ENCODE measurements at places on chromosomes 5 and 9.

DNA sequence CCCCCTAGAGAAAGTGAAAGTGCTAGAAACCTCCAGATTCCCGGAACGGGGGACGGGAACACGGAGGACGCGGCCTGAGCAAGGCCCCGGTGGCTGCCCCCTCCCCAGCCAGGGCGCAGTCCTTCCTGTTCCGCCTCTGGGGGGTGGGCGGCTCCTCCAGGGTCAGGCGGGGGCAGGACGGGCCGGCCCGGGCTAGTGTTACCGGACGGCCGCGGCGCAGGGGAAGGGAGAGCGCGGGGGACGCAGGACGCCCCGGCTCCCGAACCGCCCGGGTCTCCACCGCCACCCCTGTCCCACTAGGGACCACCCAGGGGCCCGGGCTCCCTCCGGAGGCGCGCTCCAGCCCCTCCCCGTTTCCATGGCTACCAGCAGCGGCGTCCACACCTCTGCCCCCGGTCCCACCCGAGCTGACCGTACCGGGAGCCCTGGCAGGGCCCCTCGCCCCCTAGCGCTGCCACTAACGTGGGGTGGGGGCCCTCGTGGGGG, 579 bp downstream of the SLC12A7 start:
- DNase-seq, result no peak

- no peak for DNase-seq
These were observed 34.5 kb upstream of the CDKN2AIPNL start for GRCh38 chr5:134445856-134446818.

GRCh38 chr5:177310332-177310731, 1.4 kb downstream of the MXD3 start:
- no peak for DNase-seq

DNA sequence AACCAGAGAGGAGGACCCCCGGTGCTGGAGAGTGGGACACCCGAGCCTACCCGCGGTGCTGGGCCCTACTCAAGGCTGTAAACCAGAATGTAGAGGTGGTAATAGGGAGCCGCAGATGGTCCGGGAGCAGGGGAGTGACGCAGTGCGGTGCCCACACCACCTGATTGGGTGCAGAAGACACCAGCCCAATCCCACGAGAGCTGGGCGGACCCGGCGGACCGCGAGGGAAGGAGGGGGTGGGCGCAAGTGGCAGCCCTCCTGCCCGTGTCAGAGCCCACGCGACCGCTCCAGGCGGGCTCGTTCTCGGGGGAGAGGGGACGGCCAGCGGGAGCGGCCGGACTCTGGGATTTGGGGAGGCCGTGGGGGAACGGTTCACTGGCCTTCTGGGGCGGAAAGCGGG, 71.2 kb downstream of the C9orf50 start:
- peak; percentile 74 for DNase-seq

GRCh38 chr5:13510616-13511015, 433.9 kb downstream of the DNAH5 start:
- DNase-seq, result no peak

GRCh38 chr9:81083067-81083466, 606.3 kb downstream of the TLE1 start:
- DNase-seq, result peak; percentile 43

- DNase-seq, result peak; percentile 58
These were observed 272.2 kb downstream of the AUH start for GRCh38 chr9:91089405-91090129.

DNA sequence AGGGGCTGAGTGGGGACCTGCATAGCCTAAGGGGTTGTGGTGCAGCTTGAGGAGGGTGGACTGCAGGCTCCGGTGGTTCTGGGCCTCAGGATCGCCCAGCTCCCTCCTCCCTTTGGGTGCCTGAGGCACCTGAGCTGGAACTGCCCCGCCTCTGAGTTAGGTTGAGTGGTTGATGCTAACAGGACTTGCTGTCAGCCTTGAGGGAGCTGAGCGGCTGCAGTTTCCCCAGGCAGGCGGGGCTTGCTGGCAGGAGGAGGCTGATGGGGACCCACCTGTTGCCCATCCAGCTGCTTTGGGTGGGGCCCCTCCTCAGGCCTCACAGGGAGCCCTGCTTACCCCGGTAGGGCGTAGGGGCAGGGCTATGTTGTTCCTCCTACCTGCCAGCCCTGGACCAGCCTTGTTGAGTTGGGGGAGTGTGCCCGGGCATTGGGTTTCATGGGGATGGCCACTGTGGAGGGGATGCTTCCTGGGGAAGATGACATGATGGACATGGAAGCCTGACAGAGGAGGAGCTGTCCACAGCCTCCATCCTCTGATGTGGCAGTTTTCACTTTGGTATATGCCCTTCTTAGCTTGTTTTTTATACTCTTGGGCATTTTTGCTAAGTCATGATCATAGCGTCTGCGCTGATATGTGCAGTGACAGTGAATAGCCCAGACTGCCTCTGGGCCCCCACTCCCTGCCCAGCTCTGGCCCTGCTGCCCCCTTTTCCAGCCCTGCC, 14.3 kb downstream of the WNK2 start:
- no peak for DNase-seq

GRCh38 chr9:97487861-97488260, 13.6 kb upstream of the TMOD1 start:
- DNase-seq, result no peak

DNA sequence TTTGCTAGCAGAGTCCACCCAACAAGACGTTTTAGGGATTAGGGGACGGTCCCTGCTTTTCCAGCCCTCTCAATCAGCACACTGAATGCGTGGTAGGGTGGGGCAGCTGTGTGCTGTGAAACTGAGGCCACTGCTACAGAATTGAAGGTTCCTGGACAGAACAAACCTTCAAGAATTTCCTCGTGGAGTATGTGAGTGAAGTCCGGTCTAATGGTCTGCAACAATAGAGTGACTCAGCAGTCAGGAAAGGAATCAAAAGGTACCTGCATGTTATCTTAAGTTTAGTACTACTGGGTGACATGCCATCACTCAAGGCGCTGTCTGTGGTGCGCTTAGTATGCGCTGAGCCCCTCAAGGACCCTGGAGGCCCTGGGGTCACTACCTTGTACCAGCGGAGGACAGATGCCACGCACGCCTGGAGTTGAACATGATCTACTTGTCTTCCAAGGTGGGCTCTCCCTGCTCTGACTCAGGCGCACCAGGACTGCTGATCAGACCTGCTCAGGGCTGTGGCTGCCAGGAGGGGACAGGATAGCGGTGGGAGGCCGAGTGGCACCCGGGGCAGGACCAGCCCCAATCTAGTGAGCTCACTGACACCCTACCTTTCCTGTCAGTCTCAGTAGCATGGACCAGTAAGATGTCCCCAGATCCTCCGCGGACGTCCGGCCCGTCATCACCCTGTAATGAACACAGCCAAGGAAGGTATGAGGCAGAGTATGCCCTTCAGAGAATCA, 50.5 kb downstream of the PRRT1B start:
- DNase-seq, result no peak

DNA sequence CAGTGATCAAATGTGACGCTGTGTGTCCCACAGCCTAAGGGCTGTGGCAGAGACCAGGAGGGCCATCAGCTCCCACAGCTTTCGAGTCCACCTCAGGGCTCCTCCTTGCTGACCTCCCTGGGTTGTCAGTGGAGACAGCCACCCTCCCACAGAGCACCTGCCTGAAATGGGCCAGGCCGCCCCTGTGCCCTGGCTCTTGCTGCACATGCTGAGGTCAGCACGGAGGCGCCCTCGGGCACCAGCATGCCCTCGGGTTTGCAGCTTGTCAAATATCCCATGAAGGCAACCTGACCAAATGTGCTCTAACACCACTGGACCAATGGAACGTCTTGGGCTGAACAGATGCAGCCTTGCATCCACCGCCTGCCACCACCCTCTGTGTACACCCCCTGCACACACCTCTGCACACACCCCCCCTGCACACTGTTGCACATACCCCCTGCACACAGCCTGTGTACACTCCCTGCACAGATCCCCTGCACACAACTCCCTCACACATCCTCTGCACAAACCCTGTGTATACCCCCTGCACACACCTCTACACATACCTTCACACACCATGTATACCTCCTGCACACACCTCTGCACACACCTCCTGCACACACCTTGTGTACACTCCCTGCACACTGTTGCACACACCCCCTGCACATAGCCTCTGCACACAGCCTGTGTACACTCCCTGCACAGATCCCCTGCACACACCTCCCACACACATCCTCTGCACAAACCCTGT, 2.0 kb upstream of the CEP72 start:
- DNase-seq, result no peak

Measured in iris pigment epithelial cell (primary cell).